ENCODE measurements at places on chromosomes 16 and 17. TPM values are rescaled to one million over a fixed set of nuclear protein-coding genes. Genes with fewer than 3 reads are reported as not detected.

The TERB1 gene
- total RNA-seq = not detected

The NARF gene
- 26.2 TPM for total RNA-seq

The ODAD4 gene
- total RNA-seq = 0.33 TPM

The CES1 gene
- total RNA-seq = 27.8 TPM

The CDH15 gene
- 0.13 TPM for total RNA-seq

The CDT1 gene
- total RNA-seq = 0.34 TPM

The FAM20A gene
- 3.3 TPM for total RNA-seq

The PERCC1 gene
- not detected for total RNA-seq

The ZNF267 gene
- 6.4 TPM for total RNA-seq

The DHRS7C gene
- total RNA-seq = not detected

The PRAC2 gene
- total RNA-seq = not detected

The RNF213 gene
- 68.4 TPM for total RNA-seq

The EME1 gene
- not detected for total RNA-seq

The CCL17 gene
- total RNA-seq = not detected

The CIITA gene
- total RNA-seq = 11.2 TPM

The UTS2R gene
- total RNA-seq = not detected

The KCNJ2 gene
- total RNA-seq = 6.3 TPM

The C16orf86 gene
- total RNA-seq = 15.6 TPM

The EVPL gene
- total RNA-seq = 1.2 TPM

The ZSCAN10 gene
- total RNA-seq = not detected

The ZP2 gene
- not detected for total RNA-seq

The CLEC3A gene
- not detected for total RNA-seq

The TBC1D3B gene
- total RNA-seq = 5.8 TPM

The PDP2 gene
- 9.3 TPM for total RNA-seq

The SIAH1 gene
- total RNA-seq = 31.0 TPM

The FOXN1 gene
- not detected for total RNA-seq

The HP gene
- total RNA-seq = 1.3 TPM

The USH1G gene
- not detected for total RNA-seq

The GABARAP gene
- 426 TPM for total RNA-seq

The MGAT5B gene
- total RNA-seq = 1.7 TPM

The KCNJ16 gene
- 0.83 TPM for total RNA-seq

The MYH2 gene
- 0.34 TPM for total RNA-seq

The C1QL1 gene
- 3.7 TPM for total RNA-seq

The MYH3 gene
- total RNA-seq = 2.4 TPM

The CCR7 gene
- total RNA-seq = not detected

The MFSD6L gene
- total RNA-seq = not detected

The VTN gene
- total RNA-seq = 0.57 TPM

The BMERB1 gene
- 84.1 TPM for total RNA-seq

The ADAP2 gene
- 14.1 TPM for total RNA-seq

The SAMD14 gene
- total RNA-seq = 1.8 TPM

The KRT32 gene
- total RNA-seq = not detected

The RRN3 gene
- 34.1 TPM for total RNA-seq

The GAS2L2 gene
- total RNA-seq = 0.45 TPM

The HOXB8 gene
- not detected for total RNA-seq

The SHISA6 gene
- 0.83 TPM for total RNA-seq

The CYLD gene
- 46.4 TPM for total RNA-seq

The KRTAP1-1 gene
- total RNA-seq = not detected

The NECAB2 gene
- not detected for total RNA-seq

The CCDC200 gene
- total RNA-seq = not detected
